Activated CD4-positive, alpha-beta T cell treated with anti-CD3 and anti-CD28 coated beads, Interleukin-2, amount 10 ng/mL, durations not matched to agents 7 days and 5 days (primary cell): ENCODE measurements at places on chromosomes 3 and 15. TPM values are rescaled to one million over a fixed set of nuclear protein-coding genes. Genes with fewer than 3 reads are reported as not detected.
A peak's percentile ranks its signal among the peaks of the same experiment; 100 is the strongest.

GRCh38 chr3:192928016-192928415, 10.4 kb upstream of the MB21D2 start:
- no peak for DNase-seq

Gene ADGRG7
- total RNA-seq, result not detected

DNA sequence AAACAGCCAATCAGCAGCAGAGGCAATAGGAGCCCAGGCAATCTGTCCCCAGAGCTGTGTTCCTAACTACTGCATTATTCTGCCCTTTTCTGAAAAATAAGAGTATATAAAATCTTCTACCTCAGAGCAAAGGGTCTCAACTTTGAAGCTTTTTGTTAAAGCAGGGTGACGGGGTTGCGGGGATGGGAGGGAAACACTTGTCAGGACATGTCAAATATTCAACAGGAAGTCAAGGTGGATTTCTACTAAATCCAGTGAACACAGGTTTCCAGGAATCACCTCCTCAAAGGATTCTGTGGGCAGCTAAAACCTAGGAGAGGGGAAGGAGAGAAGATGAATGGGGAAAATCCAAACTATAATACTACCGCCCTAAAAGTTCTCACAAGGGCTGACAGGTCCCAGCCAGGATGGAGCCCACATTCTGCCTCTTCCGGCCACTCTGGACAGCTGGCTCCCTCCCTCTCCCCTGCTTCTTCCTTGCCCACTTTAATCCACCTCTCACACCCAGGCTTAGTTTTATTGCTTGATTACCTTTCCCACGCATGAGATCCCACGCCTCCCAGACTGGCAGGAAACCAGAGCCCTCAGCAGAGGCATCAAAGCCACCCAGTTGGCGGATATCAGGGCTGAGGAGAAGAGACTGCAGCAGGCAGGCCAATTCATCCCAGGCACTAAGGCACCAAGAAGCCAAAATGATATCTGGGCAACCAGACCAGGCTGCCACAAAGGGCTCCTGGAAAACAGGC, 77.2 kb downstream of the OSBPL10 start:
- peak; percentile 9 for DNase-seq

Gene SAMMSON
- not detected for total RNA-seq

- no peak for DNase-seq
Measured at GRCh38 chr15:77528290-77528967, 104.3 kb downstream of the LINGO1 start.

Gene GOLGA8G
- not detected for total RNA-seq

GRCh38 chr15:96870580-96870979, 540.1 kb downstream of the NR2F2 start:
- DNase-seq, result no peak

DNA sequence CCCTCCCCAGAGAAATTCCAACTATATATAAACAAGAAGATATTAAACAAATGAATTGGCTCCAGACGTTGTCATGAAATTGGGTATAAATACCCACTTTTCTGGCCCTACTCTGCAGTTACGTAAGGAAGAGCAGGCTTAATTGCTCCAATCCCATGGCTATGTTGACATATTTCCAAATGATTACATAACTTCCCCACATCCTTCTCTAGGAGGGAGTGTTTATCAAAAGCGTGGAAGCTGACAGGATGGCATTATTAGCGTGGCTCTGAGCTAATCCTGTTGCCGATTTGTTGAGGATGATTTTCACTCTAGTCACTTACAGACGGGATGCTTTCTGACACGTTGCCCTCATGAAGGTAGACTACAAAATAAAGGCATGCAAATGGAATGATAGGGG, 347.5 kb upstream of the TMCO5A start:
- no peak for DNase-seq

GRCh38 chr3:171703144-171703543, 107.1 kb downstream of the PLD1 start:
- DNase-seq, result no peak

Gene GLDN
- not detected for total RNA-seq

Gene PCSK6
- total RNA-seq, result 0.74 TPM

Gene GATA2
- total RNA-seq, result not detected

Gene CADPS
- not detected for total RNA-seq

DNA sequence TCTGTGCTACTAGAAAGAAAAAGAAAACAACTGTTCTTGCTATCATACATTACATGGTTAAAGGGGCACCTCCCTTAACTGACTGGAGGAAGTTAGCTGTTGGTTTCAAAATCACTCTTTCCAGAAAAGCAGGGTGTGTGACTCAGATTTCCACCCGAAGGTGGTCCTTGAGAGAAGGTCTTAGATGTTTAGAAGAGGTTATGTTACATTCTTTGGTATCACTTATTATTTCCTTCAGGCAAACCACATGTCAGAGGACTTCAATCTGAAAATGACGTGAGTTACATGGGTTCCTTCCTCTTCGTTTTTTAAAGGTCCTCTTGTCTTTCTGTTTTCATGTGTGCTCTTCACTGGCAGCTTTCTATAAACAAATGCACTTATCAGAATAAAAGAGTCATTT, 307.9 kb upstream of the CBLB start:
- DNase-seq, result peak; percentile 77

DNA sequence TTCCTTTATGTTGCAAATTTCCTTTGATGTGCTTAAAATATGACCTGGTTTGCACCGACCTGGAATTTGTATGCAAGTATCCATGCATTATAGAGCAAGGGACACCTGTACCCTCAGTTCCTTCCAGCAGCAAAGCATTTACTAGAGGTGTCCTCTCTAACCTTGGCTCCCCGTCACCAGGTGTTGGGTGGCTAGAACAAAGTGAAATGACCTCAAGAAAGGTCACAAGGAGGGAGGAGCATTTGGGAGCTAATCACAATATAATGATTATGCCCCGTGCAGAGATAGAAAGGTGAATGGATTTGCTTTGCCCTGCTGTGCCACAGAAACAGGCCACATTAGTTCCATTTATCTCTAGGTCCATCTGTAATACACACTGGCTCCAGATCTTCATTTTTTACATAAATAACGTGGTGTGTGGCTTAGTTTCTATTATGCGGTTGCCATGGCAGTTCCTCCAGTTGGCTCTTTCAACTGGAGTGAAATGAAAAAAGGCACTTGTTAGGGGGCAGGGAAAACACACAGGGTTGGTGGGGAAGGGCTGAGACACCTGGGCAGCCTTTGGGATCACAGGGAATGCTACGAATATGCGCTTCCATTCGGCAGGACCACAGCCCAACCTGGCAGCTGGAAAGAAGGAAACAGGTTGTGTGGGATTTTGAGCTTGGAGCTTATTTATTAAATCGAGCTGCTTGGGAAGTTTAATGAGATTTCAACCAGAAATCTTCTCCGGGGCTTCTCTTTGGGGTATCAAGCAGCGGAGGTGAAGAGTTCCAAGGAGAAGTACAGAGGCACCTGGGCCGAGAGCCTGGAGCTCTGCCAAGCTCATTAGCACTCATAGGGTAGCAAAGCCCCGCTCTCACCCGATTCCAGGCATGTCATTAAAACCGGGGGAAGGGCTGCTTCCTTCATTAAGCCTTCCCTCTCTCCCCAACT, 233.5 kb upstream of the ST8SIA2 start:
- DNase-seq, result no peak

DNA sequence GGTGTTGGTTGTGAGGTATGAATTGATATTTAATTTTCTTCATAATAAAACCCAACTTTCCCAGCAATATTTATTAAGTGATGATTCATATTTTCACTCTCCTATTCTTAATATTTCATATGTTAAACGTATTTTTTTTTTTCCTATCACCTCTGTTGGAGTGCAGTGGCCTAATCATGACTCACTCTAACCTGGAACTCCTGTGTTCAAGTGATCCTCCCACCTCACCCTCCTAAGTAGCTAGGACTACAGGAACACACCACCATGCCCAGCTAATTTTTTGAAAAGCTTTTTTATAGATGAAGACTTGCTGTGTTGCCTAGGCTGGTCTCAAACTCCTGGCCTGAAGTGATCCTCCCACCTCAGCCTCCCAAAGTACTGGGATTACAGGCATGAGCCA, 8.6 kb downstream of the PARP15 start:
- no peak for DNase-seq

DNA sequence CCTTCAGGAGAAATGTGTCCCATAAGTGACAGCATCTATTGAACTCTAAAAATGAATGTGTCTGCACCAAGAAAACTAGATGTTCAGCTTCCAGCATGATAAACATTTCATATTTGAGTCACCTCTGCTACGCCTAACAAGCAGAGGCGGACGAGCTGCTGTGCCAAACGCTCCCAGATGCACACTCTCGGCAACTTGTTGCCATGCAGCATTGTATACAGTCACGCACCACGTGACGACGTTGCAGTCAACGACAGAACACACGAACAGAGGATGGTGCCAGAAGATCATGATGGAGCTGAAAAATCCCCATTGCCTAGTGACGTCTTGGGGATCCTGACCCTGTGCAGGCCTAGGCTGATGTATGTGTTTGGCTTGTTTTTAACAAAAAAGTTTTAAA, 137.5 kb downstream of the XXYLT1 start:
- DNase-seq, result peak; percentile 14

Gene HACD2
- 24.3 TPM for total RNA-seq

DNA sequence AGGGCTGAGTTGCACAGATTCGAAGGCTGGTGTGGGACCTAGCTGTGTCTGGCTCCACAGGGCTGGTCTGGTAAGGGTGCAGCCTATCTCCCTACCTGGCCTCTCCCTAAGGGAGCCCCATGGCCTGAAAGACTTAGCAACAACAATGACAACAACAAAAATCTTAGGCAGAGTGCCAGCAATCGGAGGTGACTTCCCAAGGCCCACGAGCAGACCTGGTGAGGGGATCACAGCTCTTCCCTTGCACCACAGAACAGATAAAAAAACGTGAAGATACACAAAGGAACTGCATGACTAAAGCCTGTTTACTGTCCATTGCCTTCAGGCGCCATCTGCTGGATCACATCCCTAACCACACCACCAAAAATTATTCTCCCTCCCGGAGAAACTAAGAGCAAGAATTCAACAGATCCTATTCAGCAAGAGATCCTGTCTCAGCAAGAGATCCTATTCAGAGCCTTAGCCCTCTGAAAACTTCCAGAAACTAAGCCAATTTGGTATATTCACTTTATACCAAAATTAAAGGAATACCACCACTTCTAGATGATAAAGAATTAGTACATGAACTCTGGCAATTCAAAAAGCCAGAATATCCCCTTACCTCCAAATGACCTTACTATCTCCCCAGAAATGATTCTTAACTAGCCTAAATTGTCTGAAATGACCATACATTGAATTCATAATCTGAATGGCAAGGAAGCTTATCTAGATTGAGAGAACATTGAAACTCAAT, 24.1 kb upstream of the OR5K4 start:
- peak; percentile 60 for DNase-seq

GRCh38 chr3:141402476-141403171, 34.3 kb downstream of the ZBTB38 start:
- DNase-seq, result peak; percentile 43

Gene RIOX2
- total RNA-seq, result 38.4 TPM

GRCh38 chr15:98281130-98281529, 320.6 kb downstream of the ARRDC4 start:
- DNase-seq, result no peak

DNA sequence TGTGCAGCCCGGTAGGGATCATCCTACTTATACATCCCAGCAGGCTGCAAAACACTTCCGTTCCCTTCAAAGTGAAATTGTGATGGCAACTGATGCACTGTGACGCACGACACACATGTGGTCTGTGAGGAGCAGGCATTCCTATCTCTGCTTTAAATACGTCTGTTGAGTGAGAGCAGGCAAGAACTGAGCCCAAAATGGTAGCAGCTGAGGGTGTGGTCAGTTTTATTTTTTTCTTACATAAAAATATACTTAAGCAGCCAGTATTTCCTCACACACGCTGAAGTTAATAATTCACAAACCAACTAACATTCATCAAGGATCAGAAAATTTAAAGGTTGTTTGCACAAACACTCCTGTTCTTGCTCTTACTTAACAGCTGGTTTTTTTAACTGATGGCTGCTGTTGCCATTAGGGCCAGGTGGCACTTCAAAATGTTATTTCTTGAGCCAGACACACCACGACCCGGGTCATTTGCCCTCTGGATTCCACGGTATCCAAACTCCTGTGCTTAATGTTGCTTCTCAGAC, 23.9 kb downstream of the LRIG1 start:
- DNase-seq, result no peak

DNA sequence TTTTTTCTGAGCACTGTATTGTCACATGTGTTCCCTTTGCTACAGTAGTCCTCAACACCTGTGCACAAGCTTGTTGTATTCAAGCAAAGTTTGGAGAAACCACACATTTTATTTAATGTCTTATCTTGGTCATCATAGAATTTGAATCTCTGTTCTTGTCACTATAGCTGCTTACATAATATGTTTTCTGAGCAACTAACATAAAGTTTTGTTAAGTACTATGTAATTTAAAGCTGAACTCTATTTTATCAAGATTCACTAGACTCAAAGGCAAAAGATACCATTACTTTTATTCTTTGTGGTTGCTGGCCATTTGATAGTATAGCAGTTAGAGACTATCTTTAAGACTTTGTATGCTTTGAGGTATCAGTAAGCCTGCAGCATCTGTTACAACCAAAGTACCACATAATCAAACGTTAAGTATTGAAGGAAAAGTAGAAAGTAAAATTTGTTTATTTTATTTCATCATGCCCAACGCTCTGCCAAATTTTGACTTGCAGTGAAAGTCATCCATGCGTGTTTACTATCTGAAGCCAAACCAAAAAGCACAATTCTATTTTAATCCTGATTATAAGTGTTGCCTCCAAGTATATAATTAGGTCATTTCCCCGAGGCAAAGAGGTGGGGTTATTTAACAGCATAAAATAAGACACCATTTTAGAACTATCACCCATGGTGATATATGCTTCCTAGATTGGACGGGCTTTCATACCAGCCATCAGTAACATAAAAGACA, 10.3 kb upstream of the ABHD10 start:
- no peak for DNase-seq

DNA sequence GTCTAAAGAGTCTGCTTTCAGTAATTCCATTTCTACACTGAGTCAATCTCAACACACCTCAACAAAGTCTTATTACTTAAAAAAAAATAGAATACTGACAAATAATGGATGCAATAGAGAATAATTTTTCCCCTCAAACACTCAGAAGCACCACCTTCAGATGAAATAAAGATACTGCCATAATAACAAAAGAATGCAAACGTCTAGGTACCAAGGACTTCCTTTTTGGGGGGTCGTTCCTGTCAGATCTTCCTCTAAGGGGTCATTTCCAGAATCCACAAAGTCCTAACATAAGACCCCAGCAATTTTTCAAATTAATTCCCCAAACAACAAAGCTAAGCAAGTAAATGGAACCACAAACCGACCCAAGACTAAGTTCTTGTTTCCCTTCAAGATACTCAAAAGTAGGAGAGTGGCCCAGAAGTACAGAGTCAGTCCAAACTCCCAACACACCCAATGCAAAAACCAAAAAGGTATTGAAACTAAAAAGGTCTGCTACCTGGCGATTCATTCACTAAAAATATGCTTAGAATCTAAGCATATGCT, 1.3 kb downstream of the RYK start:
- DNase-seq, result no peak

Gene SMCO1
- not detected for total RNA-seq

Gene KCNAB1
- total RNA-seq, result not detected

Gene MEGF11
- total RNA-seq, result not detected
